ENCODE measurements at places on chromosomes 1 and 21. TPM values are rescaled to one million over a fixed set of nuclear protein-coding genes. Genes with fewer than 3 reads are reported as not detected.

Gene ARHGAP30
- total RNA-seq: under 0.01 TPM

Gene FAM229A
- 0.71 TPM for total RNA-seq

Gene PDPN
- 102 TPM for total RNA-seq

Gene ELAVL4
- under 0.01 TPM for total RNA-seq

Gene IL10
- not detected for total RNA-seq

Gene DCDC2B
- total RNA-seq: under 0.01 TPM

Gene CD101
- total RNA-seq: 0.14 TPM

Gene UBIAD1
- 4.6 TPM for total RNA-seq

Gene NHLH2
- total RNA-seq: not detected

Gene SPRR3
- not detected for total RNA-seq

Gene NUP210L
- total RNA-seq: 0.18 TPM
